HS-27A (cell line): ENCODE measurements at places on chromosomes 7 and 10.

- no peak for DNase-seq
Measured at GRCh38 chr10:116194061-116194460, 78.9 kb downstream of the GFRA1 start.

GRCh38 chr7:30510124-30511075, 5.8 kb upstream of the GGCT start:
- no peak for DNase-seq

GRCh38 chr10:130542761-130543160, 406.6 kb downstream of the GLRX3 start:
- no peak for DNase-seq

GRCh38 chr10:50216418-50216817, 34.9 kb downstream of the ASAH2 start:
- DNase-seq, result no peak

- DNase-seq, result no peak
Measured at GRCh38 chr7:122518488-122518887, 180.4 kb downstream of the RNF133 start.

GRCh38 chr10:126101325-126101724, 205.0 kb downstream of the FANK1 start:
- DNase-seq, result no peak

GRCh38 chr10:79238158-79238520, 109.1 kb upstream of the PPIF start:
- no peak for DNase-seq

GRCh38 chr10:13938950-13939349, 352.2 kb downstream of the PRPF18 start:
- no peak for DNase-seq

DNA sequence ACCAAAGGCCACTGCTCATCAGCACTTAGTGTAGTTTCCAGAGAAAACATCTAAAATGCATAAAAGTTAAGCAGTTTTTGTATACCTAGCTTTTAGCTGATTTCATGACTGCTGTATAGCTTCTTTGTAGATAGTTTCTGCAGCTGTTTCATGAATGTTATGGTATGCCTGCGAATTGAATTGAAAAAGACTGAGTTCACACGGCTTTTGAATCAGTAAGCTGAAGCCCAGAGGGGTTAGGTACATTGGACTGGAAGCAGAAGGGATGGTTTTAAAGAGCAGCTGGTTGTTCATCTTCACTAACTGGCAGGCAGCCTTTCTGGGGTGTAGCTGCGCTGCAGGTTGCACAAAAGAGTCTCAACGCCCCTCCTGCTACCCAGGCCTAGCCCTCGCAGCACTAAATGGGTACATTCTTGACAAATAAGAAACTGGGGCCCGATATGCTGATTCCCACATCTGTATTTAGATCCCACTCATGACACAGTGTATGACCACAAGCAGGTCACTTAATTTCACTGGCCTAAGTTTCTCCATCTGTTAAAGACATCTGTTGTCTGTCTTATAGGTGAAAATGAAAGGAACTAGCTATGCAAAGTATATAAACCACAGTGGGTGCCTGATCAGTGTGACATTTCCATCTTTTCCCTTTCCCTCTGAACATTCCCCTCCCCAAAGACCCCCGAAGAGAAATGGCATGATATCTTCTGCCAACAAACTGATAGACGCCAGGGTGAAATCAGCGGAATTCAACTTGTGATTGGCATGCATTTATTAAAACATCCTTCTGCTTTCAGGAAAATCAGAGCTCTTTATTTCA, 85.9 kb upstream of the AGBL3 start:
- DNase-seq, result no peak

- DNase-seq, result no peak
Measured at GRCh38 chr10:43058716-43059335, 18.0 kb upstream of the RET start.

- DNase-seq, result no peak
Measured at GRCh38 chr7:144691240-144691639, 144.6 kb downstream of the TPK1 start.

DNA sequence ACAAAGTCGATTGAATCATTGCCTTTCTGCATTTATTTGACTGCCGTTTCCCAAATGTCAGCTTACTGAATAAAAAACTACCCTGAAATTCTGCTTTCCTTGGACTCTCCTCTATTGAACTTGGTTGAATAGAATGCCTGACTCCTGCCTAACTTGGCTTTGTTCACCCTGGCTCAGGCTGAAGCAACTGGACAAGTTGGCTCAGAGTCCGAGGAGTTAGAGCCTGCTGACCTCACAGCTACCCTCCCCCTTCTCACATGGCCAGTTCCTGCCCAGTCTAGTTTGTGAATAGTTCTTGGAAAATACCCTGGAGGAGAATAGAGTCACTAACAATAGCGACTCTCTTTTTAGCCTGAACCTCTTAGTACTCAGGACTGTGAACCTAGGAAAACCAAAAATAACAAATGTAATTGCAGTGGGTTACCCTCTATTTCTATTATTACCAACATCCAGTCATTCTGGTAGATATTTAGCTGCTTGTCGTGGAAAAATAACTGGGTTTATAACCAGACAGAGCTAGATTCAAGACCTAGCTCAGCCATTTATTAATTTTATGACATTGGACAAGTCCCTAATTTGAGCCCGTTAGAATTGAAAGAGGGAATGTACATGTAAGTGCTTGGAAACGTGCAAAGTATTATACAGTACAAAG, 17.3 kb upstream of the NRBF2 start:
- DNase-seq, result no peak

- DNase-seq, result no peak
Measured at GRCh38 chr7:90850066-90850465, 253.9 kb downstream of the CDK14 start.

DNA sequence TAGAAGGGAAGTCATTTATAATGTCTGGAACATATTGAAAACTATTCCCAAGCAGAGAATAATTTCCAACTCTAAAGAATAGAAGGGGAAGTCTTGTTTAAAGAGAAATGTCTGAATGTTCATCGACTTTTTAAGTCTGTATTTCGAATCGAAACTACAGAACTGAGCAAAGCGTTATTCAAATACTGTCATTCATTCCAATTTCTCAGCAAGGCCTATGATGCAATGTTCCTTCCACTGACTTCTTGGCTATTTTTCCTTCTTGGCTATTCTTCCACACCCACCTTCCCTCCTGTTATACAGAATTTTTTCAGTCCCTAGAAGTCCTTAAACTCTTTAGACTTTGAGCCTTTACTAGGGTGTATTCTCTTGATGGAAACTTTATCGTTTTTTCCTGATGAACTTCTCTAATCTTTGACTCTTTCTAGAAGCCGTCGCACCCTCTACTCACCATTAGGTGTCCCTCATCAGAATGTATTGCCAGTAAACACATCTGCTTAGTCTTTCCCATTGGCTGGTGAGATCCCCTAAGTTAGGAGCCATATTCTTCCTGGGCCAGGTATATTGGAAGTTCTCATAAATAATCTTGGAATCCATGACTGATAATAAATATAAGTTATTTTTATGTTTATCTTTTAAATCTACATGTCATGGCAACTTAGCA, 235.7 kb upstream of the CCDC6 start:
- DNase-seq, result no peak

- no peak for DNase-seq
Measured at GRCh38 chr7:2508327-2509215, 11.0 kb upstream of the LFNG start.

DNA sequence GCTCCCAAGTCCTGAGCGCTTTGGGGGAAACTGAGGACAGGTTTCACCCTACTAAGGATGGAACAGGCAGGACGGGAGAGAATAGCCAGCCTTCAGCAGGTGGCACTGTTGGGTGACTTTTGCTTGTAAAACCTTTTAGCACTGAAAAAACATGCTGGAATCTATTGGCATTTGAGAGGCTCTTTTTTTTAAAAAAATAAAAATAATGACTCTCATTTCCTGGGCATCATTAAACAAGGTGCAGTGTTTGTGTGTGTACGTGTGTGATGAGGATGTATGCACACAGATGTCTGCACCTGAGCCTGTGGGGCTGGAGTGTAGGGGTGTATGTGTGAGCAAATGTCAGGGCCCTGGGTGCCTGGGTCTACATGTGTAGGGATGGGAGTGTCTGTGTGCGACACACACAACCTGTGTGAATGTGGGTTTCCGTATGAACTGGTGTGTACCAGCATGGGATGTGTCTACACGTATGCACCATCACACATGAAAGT, 177.9 kb downstream of the RPS24 start:
- DNase-seq, result no peak

DNA sequence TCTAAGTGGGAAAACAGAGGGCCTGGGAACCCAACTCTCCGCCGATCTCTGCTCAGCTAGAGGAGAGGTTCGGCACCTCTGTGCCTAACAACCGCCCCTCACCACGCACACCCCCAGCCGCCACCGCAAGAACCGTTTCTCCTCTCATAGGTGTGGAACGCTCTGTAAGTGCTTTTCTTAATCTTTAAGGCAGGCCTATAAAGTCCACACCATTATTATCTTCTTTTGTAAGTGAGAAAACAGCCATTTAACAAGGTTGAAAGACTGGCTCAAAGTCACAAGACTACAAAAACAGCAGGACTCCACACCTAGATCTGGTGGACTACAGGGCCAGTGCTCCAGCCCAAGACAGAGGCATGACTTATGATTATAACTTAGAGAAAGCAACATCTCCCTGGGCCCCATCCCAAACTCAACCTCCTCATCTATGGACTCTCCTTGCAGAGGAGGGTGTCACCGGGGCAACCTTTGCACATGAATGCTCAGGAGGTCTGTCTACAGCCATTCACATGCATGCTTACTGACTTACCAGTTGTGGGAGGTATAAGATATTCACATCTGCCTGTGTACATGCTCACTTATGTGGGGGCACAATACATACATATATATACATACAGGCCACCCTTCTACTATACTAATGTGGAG, 7.9 kb upstream of the NKX2-3 start:
- no peak for DNase-seq

GRCh38 chr10:77404810-77405209, 232.8 kb downstream of the KCNMA1 start:
- no peak for DNase-seq

GRCh38 chr7:96962221-96962885, 43.0 kb upstream of the DLX6 start:
- DNase-seq, result no peak
